ENCODE measurements at places on chromosomes 7 and 10.

DNA sequence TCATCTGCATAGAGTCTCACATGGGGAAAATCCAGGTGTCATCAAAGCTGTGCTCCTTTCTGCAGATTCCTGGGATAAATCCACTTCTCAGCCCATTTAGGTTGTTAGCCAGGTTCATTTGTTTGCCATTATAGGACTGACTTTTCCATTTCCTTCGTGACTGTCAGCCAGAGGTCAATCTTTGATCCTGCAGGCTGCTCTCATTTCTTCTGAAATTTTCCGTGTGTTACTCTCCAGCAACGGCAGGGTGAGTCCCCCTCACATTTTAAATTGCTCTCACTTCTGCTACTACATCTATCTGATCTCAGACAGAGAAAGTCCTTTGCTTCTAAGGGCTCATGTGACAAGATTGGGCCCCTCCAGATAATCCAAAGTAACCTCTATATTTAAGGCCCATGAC is 150.7 kb upstream of the BET1 start:
- no peak for DNase-seq

GRCh38 chr7:74222851-74223710 is 13.3 kb downstream of the LAT2 start:
- DNase-seq, result no peak

DNA sequence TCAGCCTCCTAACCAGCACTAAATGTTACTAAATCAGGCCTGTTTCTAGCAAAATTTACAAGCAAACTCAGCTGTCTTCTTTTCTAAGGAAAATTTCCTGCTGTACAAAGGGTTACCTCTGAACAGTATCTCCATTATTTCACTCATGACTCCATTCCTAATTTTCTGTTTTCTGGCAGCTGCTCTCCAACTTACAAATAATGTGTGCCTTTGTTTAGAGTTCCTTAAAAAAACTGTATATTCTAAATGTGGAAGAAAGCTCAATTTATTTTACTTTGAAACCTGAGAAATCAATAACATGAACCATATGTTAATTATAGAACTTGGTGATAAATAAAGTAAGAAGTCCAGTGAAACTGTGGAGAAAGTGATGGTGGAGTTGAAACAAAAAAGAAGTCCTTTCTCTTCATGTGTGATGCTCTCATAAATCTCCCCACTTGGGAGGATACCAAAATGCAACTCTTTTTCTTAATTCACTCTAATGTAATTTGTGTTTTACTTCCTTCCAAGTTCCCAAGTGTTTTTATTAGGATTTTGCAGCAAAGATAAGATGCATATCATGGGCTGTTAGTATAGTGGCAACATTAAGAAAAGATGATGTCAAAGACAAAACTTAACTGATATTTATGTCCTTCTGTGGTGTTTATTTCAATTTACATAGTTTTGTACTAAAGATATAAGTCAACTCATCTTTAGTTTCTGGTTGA is 74.8 kb downstream of the CDK6 start:
- DNase-seq, result no peak

GRCh38 chr7:142176901-142177300 is 65.4 kb downstream of the MGAM2 start:
- DNase-seq, result no peak

- no peak for DNase-seq
Observed at GRCh38 chr7:110539216-110539615, 551.7 kb upstream of the LRRN3 start.

DNA sequence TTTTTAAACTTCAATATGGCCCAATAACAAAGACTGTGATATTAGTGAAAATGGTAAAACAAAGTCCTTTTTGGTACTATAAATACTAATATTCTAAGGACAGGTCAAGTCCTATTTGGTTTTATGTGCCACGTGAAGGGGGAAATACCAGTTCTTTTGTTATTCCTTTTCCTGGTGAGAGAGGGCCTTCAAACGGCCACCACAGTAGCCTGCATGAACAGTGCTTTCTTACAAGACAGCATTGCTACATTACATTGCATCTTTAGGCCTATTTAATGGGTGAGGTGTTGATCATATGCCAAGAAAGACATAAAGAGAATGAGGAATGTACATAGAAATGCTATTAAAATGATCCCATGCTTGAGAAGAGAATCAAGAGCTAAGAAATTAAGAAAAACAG is 214.8 kb downstream of the LRRTM3 start:
- DNase-seq, result no peak

DNA sequence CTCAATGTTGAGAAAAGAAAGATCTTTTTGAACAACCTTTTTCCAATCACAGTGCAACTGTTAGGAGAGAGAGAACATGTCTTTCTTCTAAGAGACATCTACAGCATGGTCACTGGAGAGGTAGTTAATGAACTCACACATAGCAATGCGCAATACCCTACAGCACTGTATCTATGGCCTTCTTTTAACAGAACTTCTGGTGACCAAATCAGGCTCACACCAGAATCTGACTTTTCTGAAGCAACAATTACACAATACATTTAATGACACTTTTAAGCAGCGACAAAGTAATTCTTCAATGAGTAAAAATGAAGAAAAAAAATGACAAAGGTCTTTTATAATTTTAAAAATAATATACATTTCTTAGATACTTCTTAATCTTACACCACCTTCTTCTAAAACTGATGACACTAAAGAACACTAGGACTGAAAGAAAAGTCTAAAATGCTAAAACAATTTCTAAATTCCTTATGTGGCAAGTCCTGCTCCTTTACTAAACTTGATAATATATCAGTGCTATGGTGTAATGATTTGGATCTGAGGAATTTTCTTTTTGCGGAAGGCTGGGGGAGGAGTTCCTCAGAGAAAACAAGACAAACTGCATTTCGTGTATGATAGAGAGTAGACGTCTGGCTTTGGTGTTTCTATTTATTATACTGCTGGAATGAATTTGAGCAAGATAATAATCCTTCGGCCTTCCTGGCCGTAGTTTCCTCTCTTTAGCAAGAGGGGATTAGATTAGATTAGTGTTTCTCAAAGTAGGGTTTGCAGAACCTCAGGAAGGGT is 166.3 kb downstream of the ZNF438 start:
- DNase-seq, result no peak

All from stimulated activated naive CD8-positive, alpha-beta T cell treated with anti-CD3 and anti-CD28 coated beads, Interleukin-15, amount 100 ng/mL, for 72 hours (primary cell).